ENCODE measurements at places on chromosomes 7 and 10.

- DNase-seq, result no peak
Observed at GRCh38 chr10:91768123-91768522, 30.1 kb upstream of the TNKS2 start.

GRCh38 chr10:33032654-33033151 lies 74.7 kb upstream of the ITGB1 start:
- DNase-seq, result no peak

GRCh38 chr7:146176860-146177259 lies 60.3 kb downstream of the CNTNAP2 start:
- no peak for DNase-seq

GRCh38 chr7:155281398-155281969 lies 16.2 kb upstream of the INSIG1 start:
- DNase-seq, result no peak

GRCh38 chr7:54878339-54878738 lies 119.3 kb upstream of the SEC61G start:
- DNase-seq, result no peak

- no peak for DNase-seq
Observed at GRCh38 chr10:109588259-109588658, 335.1 kb downstream of the XPNPEP1 start.
